Hippocampal formation (tissue), 2 donors: ENCODE measurements at places on chromosomes 12 and 14.

DNA sequence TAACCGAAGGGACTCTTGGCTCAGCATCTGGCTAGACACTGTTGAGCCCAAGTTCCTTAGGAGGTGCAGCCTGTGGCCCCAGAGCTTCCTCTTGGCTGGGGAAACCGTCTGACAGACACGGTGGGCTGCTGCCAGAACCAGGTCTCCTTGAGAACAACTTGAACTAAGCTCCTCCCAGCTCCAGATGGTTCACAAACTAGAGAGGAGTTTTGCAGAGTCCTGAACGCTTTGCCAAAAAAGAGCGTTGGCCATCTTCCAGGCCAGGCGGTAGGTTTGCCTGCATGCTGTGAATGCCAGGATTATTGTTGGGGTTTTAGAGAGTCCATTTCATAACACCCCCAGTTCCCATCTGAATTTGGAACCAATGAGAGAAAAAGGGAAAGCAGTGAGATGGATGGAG, 399.8 kb downstream of the RGS6 start:
- DNase-seq: peak; percentile 4

DNA sequence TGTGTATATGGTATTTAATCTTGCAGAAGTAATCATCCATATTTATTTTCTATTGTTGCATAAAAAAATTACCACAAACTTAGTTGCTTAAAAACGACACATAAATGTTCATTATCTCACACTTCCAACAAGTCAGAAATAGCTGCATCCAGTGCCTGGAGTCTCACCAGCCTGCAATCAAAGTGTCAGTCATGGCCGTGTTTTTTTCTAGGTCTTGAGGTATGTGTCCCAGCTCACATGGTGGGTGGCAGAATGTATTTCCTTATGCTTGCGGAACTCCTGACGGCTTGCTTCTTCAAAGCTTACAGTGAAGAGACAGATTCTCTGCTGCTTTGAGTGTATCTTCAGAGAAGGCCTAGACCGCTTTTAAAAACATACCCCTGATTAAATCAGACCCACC, 670.2 kb upstream of the LMO3 start:
- DNase-seq: no peak

DNA sequence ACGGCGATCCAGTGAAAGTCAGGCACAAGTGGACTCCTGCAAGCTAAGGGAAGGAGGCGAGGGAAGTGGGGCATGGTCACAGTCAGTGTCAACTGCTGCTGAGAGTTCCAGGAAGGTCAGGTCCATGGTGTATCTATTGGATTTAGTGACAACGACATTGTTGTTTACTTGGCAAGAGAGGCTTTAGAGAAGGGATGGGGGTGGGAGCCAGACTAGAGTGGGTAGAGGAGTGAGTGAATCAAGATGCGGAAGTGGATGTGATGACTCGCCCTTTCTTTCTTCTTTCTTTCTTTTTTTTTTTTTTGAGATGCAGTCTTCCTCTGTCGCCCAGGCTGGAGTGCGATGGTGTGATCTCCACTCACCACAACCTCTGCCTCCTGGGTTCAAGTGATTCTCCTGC, 12.5 kb downstream of the P2RX7 start:
- DNase-seq: no peak

GRCh38 chr12:57430112-57430930, 522 bp downstream of the R3HDM2 start:
- peak; percentile 25 for DNase-seq

DNA sequence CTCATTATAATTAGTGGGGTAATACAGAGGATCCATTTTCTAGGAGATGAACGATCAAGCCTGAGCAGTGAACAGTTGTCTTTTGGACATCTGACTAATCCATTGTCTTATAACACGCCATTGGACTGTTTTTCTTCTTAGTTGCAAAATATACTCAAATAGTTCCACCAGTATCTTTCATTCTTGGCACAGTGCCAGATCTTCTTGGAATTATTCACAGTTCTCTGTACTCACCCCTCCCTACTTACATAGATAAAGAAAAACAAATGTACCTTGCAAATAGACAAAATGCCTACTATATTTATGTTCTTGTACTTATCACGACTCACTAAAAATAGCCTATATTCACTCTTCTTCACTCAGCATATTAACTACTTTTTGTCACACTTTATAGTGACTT, 3.8 kb downstream of the CBLN3 start:
- no peak for DNase-seq

DNA sequence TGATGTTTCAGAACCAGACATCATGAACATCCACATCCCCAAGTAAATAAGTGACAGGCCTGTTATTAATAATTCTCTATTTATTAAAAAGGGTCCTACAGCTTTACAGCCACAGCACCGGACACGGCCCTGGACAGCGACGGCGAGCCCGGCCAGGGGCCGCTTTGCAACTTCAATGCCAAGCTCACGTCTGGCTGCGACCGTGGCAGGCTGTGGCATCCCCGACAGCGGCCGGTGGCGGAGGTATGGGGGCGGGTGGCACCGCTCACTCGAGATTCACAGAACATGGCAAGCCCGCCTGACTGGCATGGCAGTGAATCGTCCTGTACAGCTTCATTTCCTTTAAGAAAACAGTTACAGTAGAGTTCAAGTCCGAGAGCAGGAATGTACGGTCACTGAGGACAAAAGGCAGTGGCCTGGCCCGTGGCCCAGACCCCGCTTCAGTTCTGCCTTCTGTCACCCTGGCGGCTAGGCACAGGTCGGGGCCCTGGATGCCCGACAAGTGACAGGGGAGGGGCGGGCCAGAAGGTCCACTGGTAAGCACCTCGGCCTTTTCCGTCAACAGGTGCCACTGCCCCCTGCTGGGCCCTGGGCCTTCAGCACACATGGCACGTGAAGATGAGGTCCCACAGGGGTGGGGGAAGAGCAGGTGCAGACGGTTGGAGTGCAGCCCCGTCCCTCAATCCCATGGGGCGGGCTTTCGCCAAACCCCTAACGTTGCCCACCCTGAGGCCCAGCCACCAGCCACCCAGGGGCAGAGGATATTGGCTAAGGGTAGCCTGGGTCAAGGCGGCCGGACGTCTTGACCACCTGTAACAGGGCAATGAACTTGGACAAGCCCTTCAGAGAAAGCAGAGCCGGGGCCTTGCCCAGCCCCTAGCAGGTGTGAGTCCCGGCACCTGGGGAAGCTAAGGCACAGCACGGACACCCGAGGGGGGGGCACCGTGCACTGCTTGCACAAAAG, 30.3 kb downstream of the HIP1R start:
- no peak for DNase-seq

GRCh38 chr12:72277415-72277814, 5.2 kb downstream of the TRHDE start:
- no peak for DNase-seq

DNA sequence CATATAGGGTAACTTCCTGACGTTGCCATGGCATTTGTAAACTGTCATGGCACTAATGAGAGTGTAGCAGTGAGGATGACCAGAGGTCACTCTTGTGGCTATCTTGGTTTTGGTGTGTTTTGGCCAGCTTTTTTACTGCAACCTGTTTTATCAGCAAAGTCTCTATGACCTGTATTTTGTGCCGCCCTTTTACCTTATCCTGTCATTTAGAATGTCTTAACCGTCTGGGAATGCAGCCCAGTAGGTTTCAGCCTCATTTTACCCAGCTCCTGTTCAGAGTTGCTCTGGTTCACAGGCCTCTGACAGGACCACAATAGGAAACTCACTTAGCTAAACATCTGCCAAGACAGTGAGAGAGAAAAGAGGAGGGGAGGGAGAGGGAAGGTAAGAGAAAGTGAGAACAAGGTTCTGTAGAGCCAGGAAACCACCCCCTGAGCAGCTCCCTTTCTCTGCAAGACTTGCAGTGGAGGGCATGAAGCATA, 64.8 kb upstream of the PLEKHG3 start:
- DNase-seq: no peak

DNA sequence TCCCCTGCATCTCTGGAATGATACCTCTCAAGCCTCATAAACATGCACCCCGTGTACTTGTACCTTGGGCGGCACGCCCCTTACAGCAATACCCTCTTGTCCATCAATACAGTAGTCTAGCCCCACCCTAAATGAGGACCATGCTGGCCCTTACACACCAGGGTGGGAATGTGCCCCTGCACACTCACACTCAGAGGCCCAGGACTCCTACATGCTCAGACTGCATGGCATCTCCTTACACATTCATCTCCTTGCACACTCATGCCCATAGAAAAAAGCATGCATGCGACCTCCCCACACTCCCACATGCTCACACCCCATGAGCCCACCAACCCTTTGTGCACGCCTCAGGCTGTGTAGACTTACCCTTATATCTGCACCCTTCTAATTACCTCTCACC, 22.0 kb downstream of the ITGA7 start:
- no peak for DNase-seq

DNA sequence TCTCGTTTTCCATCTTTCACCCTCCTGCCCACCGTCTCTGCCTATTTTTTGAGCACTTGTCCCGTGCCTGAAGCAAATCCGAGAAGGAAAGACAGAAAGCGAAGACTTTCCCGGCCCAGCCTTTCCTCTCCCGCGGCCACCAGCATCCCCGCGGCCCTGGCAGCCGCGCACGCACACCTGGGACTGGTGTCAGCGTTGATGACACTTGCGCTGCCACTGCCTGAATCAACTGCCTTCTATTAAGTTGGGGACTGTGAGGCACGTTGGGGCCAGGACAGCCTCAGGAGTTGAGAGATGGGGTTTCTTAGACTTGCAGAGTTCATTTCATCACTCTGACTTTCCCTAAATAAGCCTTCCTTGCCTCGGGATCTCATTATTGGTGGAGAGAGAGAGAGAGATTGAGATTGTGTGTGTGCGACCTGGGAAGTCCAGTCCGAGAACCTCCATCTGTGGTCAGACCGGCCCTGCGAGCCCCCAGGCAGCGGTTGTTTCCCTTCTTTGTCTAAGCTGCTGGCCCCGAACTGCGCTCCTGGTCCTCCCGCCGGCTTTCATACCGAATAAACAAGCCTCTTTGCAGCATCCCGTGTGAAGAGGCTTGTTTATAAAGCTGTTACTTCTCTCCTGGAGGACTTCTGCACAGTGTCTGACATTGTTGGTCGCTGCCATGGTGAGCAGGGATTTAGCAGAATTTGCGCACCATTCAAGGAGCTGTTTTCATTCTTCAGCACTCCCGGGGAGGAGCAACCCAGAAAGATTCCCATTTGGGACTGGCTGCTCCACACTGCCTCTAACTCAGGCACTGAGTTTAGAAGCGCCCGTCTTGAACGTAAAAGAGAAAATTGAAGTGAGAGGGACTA, 1.5 kb downstream of the PDZRN4 start:
- peak; percentile 29 for DNase-seq

DNA sequence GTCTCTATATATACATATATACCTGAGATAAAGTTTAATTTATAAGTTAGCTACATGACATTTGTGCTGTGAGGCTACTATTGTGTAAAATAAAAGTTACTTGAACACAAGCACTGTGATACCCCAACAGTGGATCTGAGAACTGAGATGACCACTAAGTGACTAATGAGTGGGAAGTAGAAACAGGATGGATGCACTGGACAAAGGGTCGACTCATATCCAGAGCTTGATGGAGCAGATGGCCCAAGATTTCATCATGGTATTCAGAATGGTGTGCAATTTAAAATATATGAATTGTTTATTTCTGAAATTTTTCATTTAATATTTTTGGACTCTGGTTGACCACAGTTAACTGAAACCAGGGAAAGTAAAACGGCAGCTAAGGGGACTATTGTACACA, 908.6 kb upstream of the MDGA2 start:
- DNase-seq: no peak

DNA sequence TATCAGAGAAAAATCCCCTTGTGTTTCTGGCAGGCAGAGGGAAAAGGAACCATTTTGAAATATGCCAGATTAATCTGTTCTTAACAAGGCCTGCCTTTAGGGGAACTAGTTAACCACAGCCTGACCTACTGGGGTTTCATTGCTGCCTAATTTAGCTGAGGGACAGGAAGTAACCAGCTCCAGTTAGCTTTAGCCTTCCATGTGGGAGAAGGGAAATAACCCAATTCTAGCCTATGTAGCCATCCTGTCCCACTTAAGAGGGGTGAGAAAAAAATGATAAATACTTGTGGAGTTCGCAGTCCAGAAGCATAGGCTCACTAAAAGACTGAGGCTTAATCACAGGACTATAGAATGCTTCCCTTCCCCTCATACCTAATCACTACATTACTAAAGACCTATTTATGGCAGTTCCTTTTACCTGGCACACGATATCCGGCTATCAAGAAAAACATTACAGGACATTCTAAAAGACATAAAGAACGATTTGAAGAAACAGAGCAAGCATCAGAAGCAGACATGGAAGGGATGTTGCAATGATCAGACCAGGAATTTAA, 22.8 kb downstream of the COX8C start:
- no peak for DNase-seq

GRCh38 chr12:50102131-50102531, 1.7 kb upstream of the GPD1 start:
- peak; percentile 52 for DNase-seq

- DNase-seq: no peak
Measured at GRCh38 chr12:79115743-79116142, 251.2 kb downstream of the SYT1 start.

GRCh38 chr14:53411125-53411524, 258.0 kb upstream of the DDHD1 start:
- no peak for DNase-seq

DNA sequence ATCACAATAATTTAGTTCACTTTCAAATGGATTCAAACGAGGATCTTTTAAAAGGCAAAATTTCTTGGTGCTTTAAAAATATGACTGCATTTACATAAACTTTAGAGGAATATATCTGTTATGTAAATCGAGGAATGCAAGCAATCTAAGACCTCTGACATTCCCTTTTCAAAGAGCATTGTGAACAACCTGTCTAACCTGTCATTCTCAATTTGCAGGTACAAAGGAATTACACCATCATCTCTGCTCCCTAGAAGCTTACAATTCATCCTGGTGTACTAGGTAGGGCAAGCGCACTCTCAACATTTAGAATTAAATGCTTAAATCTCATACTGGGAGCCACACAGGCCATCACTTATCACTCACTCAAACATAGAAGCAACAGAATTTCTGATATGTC, 35.6 kb downstream of the BMP4 start:
- DNase-seq: no peak

- DNase-seq: no peak
Measured at GRCh38 chr12:4745249-4745648, 25.0 kb downstream of the GALNT8 start.
